ENCODE measurements at places on chromosomes 2 and 18.

DNA sequence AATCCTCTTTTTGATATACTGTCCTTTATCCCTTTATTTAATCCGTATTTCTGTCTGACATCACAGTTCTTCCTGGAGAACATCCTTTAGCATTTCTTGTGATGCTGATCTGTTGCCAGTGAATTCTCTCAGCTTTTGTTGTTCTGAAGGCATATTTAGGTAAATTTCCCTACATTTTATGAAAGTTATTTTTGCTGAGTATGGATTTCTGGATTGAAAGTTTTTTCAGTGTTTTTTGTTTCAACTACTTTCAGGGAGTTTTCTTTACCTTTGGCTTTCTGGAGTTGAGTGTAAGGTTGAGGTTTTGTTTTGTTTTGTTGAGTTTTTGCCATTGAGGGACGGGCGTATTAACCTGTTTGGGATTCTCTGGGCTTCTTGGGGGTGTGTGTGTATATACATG lies 22.5 kb downstream of the SNTG2 start:
- no peak for DNase-seq

DNA sequence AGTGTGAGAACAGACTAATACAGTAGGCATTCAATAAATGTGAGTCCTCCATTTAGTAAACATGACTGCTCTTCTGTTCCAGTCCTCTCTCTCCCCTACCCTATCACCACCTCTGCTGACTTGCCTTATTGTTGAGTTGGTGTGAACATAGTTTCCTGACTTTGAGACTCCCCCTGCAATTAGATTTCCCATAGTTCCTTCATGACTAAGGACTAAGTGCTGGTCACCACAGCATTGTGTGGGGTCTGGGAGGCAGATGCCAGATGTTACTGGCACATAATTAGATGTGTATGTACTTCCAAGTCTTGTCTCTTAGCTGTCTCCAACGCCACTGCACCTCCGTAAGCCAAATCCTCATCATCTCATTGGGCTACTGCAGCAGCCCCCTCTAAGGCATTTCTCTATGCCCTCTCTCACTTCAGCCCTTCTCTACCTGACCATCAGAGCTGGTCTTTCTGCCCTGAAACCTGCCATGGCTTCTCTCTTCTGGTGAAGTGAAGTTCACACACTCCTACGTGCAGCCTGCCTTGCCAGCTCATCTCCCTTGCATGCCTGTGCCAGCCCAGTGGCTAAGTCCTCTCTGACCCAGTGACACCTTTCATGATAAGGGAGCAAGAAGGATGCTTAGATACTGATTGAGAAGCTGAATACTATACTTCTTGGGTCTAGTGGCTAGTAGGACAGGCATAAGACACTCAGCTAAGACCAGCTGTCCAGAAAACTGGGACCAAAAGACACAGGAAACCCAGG lies 81.6 kb upstream of the ALPP start:
- DNase-seq: no peak

- DNase-seq: no peak
Measured at GRCh38 chr2:59798687-59799232, 754.7 kb downstream of the BCL11A start.

GRCh38 chr2:210954386-210954907 lies 398.0 kb downstream of the CPS1 start:
- no peak for DNase-seq

DNA sequence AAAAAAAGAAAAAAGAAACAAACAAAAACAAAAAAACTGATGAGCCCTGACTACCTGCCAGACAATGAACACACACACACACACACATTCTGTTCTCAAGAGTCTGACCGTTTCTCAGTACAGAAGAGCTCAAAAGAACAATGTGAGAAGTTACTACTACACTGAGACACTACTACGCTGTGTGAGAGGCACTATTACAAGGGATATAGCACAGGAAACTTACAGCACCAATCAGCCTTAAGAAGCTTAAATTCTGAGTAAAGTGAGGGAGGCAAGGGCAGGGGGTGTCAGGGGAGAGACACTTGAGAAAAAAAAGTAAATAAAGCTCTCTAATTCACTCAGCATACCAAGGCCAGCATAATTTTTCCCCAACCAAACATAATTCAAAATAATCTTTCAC lies 32.5 kb downstream of the WDR33 start:
- DNase-seq: no peak

GRCh38 chr2:216808805-216809425 lies 50.9 kb downstream of the TNP1 start:
- DNase-seq: no peak

DNA sequence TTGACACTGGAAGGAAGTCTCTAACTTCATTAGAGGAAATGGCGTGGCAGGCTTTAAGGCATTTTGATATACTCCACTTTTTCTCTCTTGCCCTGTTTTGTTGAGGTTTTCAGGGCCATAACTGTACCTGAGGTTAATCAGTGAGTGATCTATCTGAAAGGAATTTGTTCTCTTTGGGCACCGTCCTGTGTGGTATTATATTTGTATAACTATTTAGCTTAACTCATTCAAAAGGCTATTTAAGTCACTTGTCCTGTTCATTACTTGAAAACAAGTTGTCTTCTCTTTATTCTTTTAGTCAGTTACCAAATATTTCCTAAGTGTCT lies 180.4 kb downstream of the NEDD4L start:
- peak; percentile 47 for DNase-seq

DNA sequence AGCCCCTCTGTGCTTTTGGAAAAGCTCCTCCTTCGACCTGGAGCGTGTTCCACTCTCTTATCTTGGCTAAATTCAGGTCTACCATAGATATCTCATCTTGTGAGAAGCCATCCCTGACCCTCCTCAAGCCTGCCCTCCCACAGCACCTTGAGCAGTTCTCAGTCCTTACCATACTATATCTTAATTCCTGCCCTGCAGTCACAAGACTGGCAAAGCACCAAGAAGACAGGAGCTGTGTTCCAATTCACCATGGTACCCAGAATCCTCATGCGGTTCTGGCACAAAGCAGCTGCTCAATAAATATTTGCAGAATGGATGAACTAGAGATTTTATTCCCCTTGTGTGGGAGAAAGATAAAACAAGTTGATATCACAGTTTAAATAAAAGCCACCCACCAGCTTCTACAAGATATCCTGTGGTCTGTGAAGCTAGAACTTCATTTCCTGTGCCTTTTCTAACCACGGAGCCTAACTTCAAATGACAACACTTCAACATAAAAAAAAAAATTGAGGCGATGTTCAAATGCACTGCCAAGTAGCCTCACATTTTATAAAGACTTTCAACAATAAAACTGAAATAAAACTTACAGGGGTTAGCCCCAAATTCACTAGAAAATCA lies 19.5 kb downstream of the MARCHF4 start:
- DNase-seq: no peak

GRCh38 chr2:133952420-133952819 lies 301.5 kb upstream of the MGAT5 start:
- DNase-seq: no peak

- no peak for DNase-seq
Measured at GRCh38 chr2:215352602-215353001, 40.7 kb downstream of the ATIC start.

DNA sequence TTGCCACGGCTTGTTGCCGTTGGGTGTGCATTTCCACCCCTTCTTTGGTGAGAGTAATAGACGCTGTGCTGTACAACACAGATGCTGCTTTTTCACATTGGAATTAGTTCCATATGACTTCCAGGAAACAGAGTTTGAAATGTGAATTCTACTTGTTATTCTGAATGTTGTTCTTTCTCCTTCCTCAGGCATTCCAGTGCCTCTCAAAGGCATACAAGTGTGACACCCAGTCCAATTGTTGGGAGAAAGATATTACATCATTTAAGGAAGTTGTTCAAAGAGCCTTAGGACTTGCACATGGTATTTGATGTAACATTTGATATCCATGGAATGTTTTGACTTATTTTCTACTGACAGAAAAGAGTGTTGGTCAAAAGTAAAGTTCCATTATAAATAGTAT lies 134.4 kb upstream of the LTBP1 start:
- DNase-seq: peak; percentile 78

- peak; percentile 90 for DNase-seq
Measured at GRCh38 chr2:147910990-147911473, 66.2 kb downstream of the ACVR2A start.

GRCh38 chr2:240869109-240869955 lies 708 bp downstream of the AGXT start:
- no peak for DNase-seq

GRCh38 chr18:26493021-26493420 lies 55.3 kb downstream of the KCTD1 start:
- DNase-seq: no peak

GRCh38 chr2:126645211-126645618 lies 10.7 kb upstream of the GYPC start:
- no peak for DNase-seq

GRCh38 chr2:134504586-134505336 lies 214.0 kb downstream of the TMEM163 start:
- DNase-seq: no peak

GRCh38 chr2:86633155-86633651 lies 9.5 kb upstream of the RNF103 start:
- no peak for DNase-seq

GRCh38 chr2:102155703-102156515 lies 13.4 kb downstream of the IL1R1 start:
- DNase-seq: peak; percentile 84

DNA sequence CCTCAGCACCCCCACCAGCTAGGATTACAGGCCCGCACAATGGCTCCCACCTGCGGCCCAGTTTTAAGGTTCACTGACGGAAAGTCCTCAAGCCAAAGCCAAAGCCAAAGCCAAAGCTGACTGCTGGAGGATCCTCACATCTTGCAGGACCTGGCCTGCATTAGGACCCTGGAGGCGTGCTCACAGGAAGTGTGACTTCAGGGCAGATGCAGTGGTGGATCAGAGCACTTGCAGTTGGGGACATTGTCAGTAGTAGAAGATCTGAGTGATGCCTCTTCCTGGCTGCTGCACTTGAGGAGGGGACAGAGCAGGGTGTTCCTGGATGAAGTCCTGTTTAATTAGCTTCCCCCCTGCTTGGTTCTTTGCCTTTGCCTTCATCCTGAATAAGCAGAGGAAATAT lies 69.0 kb upstream of the ALPP start:
- no peak for DNase-seq

DNA sequence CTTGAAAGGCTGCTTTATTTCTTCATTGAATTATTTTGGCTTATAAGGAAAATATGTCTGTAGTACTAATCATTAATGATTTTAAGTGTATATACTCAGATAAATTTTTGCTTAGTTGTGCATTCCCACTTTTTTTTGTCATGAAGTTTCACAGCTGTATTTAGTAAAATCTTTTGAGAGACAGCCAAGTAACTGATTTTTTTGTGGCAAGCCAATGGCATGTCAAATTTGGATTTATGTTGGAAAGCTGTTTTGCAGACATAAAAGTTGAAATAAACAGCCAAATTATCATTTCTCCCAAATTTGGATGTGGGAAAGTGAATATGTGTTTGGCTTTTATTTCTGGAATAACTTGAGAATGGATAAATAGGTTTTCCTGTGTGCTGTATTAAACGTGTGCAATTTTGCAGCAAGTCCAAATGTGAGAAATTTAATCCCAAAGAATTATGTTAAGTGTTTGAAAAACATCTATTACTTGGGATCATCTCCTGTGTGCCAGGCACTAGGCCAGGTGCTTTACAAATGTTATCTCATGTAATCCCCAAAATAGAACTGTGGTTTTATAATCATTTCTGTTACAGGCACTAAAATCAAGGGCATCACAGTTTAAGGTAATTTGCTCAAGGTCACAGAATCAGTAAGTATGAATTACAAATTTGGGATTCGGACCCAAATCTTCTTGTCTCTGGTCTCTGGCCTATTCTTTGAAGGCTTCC lies 160.4 kb downstream of the PTPRM start:
- peak; percentile 31 for DNase-seq

- no peak for DNase-seq
Measured at GRCh38 chr2:98880266-98881152, 55.5 kb downstream of the CRACDL start.

GRCh38 chr2:114082731-114083433 lies 193.0 kb downstream of the ACTR3 start:
- no peak for DNase-seq
